HepG2 (cell line): ENCODE measurements at places on chromosomes 7 and 10.

DNA sequence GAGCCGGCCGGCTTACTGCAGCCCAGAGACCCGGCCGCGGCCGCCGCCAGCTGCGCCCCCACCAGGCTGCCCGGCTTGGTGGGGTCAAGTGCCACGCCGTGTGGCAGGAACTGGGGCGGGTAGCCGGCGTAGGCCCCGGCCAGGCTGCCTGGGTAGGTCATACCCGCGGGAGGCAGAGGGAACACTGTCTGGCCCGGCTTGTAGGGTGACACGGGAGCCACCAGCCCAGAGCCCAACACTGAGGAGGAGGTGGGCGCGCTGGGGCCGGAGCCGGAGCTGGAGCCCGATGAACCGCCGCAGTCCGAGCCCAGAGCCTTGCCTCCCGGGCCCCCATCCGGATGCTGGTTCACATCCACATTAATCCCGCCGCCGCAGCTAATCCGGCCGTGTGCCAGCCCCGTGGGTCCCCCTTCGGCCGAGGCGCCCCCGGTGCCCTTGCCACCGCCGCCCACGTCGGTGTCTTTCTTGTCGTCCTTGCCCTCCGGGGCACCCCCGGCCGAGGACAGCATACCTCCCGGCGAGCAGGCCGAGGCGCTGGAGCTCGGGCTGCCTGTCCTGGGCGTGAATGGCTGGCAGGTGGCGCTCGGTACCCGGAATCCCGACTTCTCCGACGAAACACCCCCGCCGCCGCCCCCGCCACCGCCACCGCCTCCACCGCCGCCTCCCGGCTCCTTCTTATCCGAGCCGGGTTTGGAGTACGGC is 2.0 kb downstream of the ZNF503 start:
- DNase-seq: peak; percentile 36

DNA sequence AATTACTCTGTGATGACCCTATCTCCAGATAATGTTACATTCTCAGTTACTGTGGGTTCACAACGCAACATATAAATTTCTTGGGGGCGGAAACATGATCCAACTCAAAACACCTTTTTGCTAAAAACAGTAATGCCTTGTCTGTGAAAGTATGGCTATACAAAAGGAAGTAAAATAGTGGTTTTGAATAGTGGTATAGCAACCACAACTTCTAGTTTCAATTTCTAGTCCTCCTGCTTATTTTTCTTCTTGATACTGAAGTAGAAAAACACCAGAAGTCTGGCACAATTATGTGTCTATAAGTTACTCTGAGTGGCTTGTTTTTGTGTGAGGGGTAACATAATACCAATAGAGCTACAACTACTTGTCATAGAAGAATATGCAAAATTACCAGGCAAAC is 21.5 kb upstream of the ZNF800 start:
- no peak for DNase-seq

GRCh38 chr7:12067156-12067831 is 143.8 kb upstream of the TMEM106B start:
- peak; percentile 48 for DNase-seq

- DNase-seq: no peak
Measured at GRCh38 chr10:34446049-34446448, 369.0 kb downstream of the PARD3 start.

- no peak for DNase-seq
Measured at GRCh38 chr7:52154382-52154781, 837.8 kb upstream of the COBL start.
